ENCODE measurements at places on chromosomes 13 and 19. TPM values are rescaled to one million over a fixed set of nuclear protein-coding genes. Genes with fewer than 3 reads are reported as not detected.

The B3GNT8 gene
- 7.6 TPM for total RNA-seq

The ZGLP1 gene
- 5.3 TPM for total RNA-seq

The SHISA7 gene
- not detected for total RNA-seq

The ZNF331 gene
- total RNA-seq = 11.2 TPM

The NKPD1 gene
- total RNA-seq = not detected

The ZNF154 gene
- 2.0 TPM for total RNA-seq

The LILRB3 gene
- total RNA-seq = not detected

The KASH5 gene
- total RNA-seq = not detected

The ODAD3 gene
- not detected for total RNA-seq

The LEUTX gene
- not detected for total RNA-seq

The C19orf44 gene
- 4.8 TPM for total RNA-seq

The CGB8 gene
- not detected for total RNA-seq
